Hematopoietic multipotent progenitor cell treated with erythropoietin and hydrocortisone succinate and interleukin-3 and kit ligand, for 15 days (in vitro differentiated cells): ENCODE measurements at places on chromosomes 3 and 15.

- DNase-seq = no peak
Measured at GRCh38 chr3:63613561-63613960, 38.9 kb upstream of the SNTN start.

GRCh38 chr15:85964471-85964870 is 115.2 kb upstream of the AGBL1 start:
- DNase-seq = no peak

DNA sequence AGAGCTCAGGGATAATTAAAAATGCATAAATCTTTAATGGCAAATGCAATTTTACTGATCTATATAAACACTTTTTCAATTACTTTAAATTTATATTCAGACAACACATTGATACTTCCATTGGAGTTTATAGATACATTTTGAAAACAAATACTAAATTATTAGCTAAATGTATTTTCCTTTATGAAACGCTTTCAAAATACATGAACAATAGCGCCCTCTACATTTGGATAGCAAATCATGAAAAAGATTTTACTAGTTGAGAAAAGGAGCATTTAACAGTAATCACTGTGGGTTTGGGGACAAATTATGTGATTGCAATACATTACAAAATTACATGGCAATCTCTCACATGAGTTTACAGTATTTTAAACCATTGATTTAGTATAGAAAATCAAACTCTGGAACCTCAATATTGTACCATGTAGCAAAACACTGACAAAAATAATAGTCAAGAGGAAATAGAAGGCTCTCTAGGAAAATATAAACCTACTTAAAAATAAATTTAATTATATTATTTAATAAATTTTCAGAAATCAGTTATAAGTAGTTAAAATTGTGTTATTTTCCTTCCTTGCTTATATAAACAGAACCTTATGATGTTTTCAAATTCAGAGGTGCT is 207.9 kb downstream of the ZIC1 start:
- DNase-seq = no peak

- no peak for DNase-seq
Measured at GRCh38 chr15:32951736-32952464, 234.1 kb downstream of the GREM1 start.

GRCh38 chr3:77323626-77324025 is 283.7 kb downstream of the ROBO2 start:
- DNase-seq = no peak

- no peak for DNase-seq
Measured at GRCh38 chr3:23592961-23593931, 212.5 kb upstream of the UBE2E1 start.

GRCh38 chr3:197426121-197426566 is 127.7 kb upstream of the DLG1 start:
- no peak for DNase-seq

- DNase-seq = no peak
Measured at GRCh38 chr3:159839561-159840379, 148.9 kb upstream of the IL12A start.

DNA sequence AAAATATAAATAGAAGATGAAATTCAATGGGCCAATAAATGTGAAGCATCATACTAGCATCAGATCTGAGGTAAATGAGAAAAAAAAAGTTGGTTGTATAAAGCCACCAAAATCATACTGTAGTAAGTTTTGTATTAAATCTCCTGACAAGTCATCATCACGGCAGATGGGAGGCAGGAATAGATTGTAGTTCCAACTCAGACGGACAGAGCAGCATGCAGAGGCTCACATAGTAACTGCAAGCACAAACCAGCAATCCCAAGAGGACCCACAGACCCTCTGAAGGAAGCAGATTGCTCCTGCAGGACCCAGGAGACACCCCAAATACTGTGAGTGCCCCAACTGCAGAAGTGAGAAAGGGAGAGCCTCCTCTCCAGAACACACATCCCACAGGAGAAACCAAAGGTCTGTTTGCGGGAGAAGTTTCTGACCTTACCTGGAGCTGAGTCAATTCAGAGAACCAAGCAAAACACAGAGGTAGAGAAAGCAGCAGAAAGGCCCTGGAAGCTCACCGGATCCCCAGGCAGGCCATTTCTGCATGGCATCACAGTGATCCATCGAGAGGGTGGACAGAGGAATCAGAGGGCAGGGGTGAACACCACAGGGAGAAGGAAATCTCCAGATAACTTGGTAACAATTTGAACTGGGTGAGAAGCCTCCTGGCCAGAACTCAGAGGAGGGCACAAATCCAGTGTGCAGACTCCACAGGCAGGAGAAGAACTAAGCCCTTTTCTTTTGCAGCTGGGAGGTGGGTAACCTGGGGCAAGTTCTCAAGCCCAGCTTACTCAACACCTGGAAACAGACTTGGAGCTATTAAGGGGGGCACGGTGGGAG is 141.6 kb upstream of the ARHGEF26 start:
- no peak for DNase-seq

DNA sequence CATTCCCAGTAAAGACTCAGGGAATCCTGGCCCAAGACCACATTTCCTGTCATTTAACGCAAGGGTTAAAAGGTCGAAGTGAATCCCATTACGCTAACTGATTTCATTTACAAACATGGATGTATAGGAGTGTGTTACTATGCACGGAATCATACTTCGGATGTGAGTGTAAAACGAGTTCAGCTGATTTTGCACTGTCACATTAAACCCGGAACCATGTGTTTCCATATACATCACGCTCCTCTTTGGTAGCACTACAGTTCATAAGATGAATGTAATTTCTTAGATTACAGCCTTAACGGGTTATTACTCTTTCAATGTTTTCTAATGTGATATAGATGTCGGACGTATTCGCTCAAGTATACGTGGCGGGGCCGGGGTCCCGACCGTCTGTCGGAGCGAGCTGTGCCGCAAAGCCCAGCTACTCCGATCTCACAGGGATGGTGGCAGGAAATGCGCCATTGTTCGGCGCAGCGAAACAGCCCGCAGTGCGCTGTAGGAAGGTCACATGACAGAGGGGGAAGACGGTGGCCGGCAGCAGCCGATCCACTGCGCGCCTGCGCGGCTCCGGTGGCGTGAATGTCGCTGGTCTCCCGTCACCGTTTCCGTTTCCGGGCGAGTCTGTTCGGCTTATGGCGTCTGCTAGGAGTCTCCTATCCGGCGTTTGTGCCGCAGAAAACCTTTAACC is 97.3 kb downstream of the NPAP1 start:
- DNase-seq = no peak

- DNase-seq = no peak
Measured at GRCh38 chr3:9420850-9421549, 23.6 kb downstream of the SETD5 start.

- DNase-seq = peak; percentile 66
Measured at GRCh38 chr15:68278595-68279405, 1.3 kb downstream of the FEM1B start.

DNA sequence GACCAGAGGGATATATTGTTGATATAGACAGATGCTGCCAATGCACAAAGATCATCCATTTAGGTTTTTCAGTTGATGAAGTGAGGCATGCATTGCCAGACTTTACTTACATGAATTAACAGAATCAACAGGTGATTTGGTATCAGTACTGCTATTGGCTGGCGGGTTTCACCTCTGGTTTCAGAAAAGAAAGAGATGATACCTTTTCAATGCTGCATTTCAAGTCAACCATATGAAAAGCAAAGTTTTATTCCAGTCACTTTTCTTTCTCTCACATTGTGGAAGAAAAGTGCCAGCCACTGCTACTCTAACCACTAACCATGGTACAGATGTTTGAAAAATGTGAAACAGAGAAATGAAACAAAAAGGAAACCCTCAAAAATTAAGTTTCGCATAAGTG is 289.1 kb downstream of the TIGIT start:
- DNase-seq = no peak

- no peak for DNase-seq
Measured at GRCh38 chr15:52336529-52336928, 40.9 kb upstream of the MYO5C start.

DNA sequence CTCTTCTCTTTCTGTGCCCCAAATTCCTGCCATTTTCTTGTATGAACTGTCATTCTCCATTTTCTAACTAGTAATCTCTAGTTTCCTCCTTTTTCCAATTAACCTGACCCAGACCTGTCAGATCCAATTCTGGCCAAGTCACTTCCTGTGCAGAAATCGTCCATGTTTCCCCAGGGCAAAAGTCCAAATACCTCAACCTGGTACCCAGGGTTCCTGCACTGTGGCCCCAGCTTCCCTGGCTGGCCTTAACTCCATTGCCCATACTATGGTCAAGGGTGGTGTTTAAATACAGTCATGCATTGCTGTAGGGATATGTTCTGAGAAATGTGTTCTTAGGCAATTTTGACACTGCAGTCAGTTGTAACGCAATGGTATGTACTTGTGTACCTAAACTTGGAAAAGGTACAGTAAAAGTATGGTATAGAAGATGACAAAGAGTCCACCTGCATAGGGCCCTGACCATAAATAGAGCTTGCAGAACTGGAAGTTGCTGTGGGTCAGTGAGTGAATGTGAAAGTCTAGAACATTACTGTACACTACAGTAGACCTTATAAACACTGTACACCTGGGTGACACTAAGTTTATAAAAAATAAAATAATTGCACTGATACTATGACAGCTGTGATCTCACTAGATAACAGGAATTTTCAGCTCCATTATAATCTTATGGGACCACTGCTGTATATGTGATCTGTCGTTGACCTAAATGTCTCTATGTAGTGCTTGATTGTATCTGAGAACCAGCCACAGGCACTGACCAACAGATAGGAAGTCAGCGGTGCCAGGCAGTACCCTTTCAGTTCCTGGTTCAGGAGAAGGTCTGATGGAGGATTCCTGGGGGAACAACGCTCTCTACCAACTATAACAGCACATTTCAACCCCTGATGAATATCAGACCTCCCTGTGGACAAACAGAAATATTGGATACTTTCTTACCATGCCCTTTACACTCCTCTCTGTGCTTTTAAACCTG is 336.1 kb upstream of the PROK2 start:
- no peak for DNase-seq

DNA sequence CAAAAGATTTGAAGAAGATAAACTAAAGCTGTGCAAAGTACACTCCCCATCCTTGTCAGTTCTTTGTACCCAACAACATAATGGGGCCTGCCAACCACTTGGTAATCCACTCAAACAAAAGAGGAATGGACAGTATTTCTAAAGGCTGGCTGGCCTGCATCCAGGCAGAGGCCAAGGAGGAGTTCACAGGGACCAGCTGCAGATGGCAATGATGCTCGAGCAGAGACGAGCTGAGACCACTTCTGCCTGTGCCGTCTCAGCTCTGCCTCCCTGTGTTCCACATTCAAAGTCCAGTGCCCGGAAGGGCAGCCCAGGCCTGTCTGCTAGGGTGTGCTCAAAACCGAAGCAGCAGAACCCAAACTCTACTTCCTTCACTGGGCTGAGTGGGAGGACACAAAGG is 14.3 kb downstream of the CXCR6 start:
- DNase-seq = no peak

DNA sequence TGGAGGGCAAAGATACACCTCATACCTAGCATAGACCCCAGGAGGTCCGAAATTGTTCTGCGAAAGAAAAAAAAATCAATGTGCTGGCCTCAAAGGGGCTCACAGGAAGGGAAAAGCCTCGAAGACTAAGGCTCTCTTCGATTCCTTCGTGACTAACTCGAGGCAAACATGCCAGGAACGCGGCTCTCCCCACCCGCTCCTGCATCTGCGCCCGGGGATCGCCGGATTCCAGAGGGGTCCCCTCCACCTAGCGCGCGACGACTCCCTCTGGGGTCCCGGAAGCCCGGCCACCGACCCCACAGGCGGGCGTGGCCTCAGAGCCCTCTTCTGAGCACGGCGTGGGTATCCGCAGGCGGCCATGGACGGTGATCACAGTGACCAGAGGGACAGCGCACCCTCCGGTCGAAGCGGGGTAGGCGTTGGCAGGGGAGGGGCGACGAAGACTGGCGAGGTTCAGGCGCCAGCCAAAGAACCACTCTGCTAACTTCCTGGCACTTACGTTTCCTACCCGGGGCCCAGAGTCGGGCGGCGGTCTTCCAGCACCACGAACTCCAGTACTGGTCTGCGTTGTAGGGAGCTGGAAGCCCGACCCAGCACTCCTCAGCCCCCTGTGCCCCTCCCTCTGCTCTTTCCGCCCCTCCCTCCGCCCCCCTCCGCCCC is 515 bp upstream of the EIF3J start:
- peak; percentile 82 for DNase-seq

GRCh38 chr3:187651282-187651681 is 18.9 kb downstream of the SST start:
- no peak for DNase-seq

GRCh38 chr3:183764847-183765731 is 60.3 kb downstream of the MAP6D1 start:
- DNase-seq = no peak

- no peak for DNase-seq
Measured at GRCh38 chr3:37988931-37989525, 1.6 kb upstream of the VILL start.

- no peak for DNase-seq
Measured at GRCh38 chr3:100047455-100048141, 66.7 kb downstream of the FILIP1L start.

GRCh38 chr3:4776980-4777581 is 202.2 kb upstream of the BHLHE40 start:
- DNase-seq = no peak
